ENCODE measurements at places on chromosomes 1 and 21. TPM values are rescaled to one million over a fixed set of nuclear protein-coding genes. Genes with fewer than 3 reads are reported as not detected.

GRCh38 chr1:225479341-225479740, 51.5 kb upstream of the LBR start:
- no peak for DNase-seq

DNA sequence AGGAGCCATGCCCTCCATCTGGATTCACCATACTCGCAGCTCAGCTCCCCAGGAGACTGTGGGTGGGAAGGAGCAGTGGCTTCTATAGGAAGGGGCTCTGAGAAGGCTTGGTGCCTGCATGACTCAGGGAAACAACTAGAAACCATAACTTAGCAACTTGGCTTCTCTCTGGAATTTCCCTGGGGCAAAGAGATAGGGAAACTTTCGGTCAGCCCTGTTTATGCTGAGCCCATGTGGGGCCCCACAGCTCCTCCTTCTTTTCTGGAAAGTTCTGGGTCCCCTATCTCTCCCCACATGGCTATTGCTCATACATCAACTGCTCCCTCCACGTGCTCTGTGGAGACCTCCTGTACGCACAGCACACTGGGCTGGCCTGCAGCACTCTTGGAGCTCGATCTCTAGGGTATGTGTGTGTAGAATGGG, 39.3 kb downstream of the PLEKHA6 start:
- peak; percentile 80 for DNase-seq

DNA sequence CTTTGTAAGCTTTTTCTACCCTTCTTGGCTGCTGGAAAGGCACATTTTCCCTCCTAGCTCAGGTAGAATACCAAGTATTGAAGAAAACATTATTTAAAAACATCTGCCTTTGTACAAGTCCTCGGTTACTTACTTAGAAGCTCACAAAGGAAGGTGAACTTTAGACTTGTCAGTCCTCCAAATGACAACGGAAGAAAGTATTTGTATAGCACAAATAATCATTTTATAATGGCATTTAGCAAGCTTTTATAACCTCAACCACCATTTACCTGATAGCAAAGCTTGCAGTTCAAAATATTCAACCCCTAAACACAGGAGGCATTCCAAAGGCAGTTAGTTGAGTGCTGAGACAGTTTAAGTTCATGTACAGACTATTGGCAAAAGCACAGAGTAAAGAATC, 2.5 kb upstream of the FCAMR start:
- no peak for DNase-seq

GRCh38 chr21:24729568-24729967, 877.7 kb downstream of the MRPL39 start:
- DNase-seq, result no peak

DNA sequence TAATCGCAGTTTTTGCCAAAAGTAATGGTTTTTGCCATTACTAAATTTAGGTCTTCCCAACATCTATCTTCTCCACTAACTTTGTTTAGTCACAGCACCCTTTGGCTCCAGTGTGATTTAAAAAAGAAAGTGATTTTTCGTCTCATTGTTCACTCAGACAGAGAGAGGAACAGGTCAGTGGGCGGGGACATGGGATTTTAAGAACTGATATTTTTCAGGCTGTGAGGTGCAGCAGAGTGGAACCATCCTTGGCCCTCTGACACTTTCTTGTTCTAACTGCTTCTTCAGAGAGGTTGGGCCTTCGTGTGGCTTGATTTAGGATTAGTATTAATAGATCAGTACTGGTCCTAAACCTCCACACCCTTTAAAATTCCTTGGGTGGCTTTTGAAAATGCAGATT, 38.8 kb downstream of the CASQ2 start:
- no peak for DNase-seq

GRCh38 chr1:25780318-25781129, 19.5 kb upstream of the SELENON start:
- DNase-seq, result no peak

DNA sequence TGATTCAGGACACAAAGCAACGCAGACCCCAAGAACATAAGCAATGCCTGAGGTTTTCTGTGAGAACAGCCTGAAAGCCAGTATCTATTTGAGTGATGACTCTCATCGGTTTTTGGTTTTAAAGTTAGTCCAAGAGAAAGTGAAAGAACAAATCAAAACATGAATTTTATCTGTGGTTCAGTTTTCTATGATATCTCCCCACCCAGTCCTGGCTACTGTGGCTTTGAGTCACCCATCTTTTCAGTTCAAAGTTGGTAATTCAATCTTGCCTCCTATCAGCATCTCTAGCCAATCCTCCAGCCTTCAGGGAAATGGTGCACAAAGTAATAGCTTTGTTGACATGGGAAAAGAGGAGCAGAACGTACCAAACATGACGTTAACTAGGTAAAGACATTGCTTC, 40.5 kb upstream of the KRTAP19-8 start:
- DNase-seq, result no peak

GRCh38 chr1:45012639-45013278, 705 bp downstream of the UROD start:
- peak; percentile 72 for DNase-seq

GRCh38 chr1:116131170-116131569, 20.0 kb downstream of the MAB21L3 start:
- no peak for DNase-seq

GRCh38 chr1:242836423-242836822, 311.9 kb upstream of the PLD5 start:
- no peak for DNase-seq

- DNase-seq, result no peak
Measured at GRCh38 chr1:223771469-223771813, 59.1 kb downstream of the CAPN2 start.

- DNase-seq, result no peak
Measured at GRCh38 chr1:62849031-62849430, 65.1 kb downstream of the ATG4C start.

DNA sequence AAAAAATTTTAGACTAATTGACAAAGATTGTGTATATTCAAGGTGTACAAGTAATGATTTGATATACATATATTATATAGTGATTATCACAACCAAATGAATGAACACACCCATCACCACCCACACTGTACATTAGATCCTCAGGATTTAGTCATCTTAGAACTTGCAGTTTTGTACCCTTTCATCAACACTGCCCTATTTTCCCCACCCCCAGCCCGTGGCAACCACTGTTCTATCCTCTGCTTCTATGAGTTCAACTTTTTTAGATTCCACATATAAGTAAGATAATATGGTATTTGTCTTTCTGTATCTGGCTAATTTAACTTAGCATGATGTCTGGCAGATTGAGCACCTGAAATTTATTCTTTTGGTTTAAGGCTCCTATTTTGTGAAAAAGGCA, 173.6 kb downstream of the IER5 start:
- DNase-seq, result no peak

DNA sequence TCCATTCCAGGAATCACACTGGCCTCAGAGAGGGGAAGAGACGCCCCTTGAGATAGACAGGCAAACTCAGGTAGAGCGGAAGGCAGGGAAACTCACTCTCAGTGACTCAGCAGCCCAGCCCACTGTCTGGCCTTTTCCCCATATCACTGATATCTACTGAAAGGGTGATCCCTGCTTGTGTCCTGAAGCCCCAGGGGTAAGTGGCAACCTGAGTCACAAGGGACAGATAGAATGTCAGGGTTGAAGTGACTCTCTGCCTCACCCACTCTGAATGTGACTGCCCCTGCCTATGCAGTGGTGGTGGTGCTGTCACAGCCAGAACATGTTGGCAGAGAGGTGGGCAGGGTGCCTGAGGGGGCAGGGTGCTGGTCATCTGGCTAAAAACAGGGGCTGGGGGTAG, 157.5 kb upstream of the FGGY start:
- no peak for DNase-seq

DNA sequence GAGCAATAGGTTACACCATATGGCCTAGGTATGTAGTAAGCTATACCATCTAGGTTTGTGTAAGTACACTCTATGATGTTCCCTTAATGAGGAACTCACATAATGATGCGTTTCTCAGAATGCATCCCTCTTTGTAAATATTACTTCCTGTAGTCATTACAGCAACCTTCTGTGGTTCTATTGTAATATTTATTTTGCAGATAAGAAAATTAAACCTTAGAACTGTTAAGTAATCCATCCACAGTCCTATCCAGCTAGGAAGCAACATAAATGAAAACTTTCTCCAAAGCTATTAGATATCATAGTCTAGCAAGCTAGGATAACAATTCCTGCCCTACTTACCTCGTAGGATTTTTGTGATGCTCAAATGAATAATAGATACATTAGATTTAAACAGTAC, 88.7 kb downstream of the WLS start:
- DNase-seq, result no peak

Gene NGF
- 1.3 TPM for total RNA-seq

Gene CFAP74
- not detected for total RNA-seq

Gene PAPPA2
- 1.2 TPM for total RNA-seq

Gene OVAAL
- not detected for total RNA-seq

Gene NUP210L
- total RNA-seq, result not detected

Gene TSPEAR
- total RNA-seq, result not detected

Measured in SJSA1 (cell line).